ENCODE measurements at places on chromosomes 2 and 18.
A peak's percentile ranks its signal among the peaks of the same experiment; 100 is the strongest.

- DNase-seq, result no peak
These were observed 22.7 kb downstream of the TMEM87B start for GRCh38 chr2:112077814-112078213.

- no peak for DNase-seq
These were observed 138.8 kb downstream of the BCL11A start for GRCh38 chr2:60414495-60415138.

DNA sequence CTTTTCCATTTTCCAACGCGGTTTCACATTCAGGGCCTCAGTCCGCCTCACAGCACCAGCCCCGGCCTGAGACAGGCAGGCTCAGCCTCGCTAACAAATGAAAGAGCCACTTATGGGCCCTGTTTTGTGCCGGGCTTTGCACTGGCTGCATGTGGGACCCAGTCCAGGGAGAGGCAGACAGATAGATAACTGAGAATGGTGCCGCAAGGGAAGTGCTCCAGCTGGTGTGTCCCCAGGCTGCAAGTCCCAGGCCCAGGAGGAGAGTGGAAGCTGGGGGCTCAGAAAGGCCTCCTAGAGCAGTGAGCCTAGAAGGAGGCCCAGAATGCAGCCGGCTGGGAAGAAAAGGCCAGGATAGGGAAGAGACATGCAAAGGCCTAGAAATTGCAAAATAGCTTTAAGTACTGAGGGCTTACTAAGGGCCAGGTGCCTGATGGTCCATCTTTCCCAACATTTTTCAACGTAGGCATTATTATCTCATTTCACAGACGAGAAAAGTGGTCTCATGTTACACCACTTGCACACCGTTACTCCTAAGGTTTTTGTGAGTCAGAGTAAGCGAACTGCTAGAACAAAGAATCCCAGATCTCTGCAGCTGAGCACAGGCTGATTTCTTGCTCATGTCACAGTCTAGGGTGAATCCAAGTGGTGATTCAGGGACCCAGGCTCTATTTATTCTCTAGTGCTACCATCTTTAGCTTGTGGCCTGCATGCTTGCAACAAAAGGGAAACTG lies 26.0 kb downstream of the ADRA2B start:
- DNase-seq, result no peak

DNA sequence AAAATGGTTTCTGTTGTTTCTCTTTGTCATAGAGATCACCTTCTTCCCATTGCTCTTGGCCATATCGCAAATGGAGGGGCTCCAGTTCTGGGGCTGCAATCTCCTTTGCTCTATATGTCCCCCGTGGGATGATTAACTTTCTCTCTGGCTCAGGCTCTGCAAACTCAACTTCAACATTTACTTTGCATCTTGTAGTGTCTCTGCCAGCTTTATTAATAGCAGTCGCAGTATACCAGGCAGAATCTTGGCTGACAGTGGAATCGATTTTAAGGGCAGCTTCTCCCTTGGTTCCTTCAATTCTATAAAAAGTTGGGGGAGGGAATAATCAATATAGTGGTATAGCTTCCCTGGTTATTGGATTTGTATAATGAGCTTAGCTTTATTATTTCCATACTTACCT lies 30.5 kb downstream of the TTN start:
- DNase-seq, result no peak

- DNase-seq, result no peak
These were observed 501.2 kb upstream of the LRRTM4 start for GRCh38 chr2:78023356-78023755.

- DNase-seq, result no peak
These were observed 213.2 kb downstream of the HDAC4 start for GRCh38 chr2:239187464-239188253.

DNA sequence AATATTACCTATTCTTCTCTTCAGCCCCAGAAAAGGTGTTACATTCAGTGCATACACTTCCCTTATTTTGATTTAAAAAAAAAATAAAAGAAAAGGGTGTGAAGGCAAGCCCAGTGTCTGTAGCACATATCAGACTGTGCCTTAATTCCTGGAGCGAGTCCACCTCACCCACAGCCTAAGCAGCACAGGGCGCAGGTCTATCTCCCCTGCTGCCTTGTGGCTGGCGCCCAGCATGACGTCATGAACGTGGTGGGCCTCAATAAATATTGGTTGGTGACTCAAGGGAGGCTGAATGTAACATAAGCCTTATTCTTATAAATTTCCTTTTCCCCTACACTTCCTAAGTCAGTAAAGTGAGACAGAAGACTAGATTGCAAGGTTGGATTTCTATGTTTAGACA lies 26.4 kb downstream of the ST3GAL5 start:
- no peak for DNase-seq

GRCh38 chr2:66201242-66201641 lies 233.7 kb upstream of the MEIS1 start:
- no peak for DNase-seq

- no peak for DNase-seq
These were observed 84.0 kb downstream of the KIAA1328 start for GRCh38 chr18:36912887-36913286.

DNA sequence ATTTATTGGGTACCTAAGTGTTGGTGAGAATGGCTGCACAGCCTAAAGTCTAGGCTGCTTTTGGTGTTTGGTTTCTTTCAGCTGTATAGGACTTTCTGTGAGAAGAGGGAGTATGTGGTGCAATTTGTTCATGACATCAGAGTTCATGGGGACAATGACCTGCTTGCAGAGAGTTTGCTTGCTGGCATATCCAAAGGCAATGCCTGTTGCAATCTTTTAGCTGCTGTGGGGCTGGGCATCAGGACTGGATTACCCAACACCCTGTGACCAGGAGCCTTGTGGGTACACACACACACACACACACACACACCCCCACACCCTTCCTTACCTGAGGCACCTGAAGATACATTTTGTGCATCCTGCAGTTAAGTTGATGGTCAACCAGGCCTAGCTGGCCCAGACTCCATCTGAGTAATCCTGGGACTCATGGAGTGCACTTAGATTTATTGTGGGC lies 68.4 kb downstream of the LIPG start:
- DNase-seq, result no peak

GRCh38 chr2:163755366-163755765 lies 19.6 kb upstream of the FIGN start:
- DNase-seq, result no peak

DNA sequence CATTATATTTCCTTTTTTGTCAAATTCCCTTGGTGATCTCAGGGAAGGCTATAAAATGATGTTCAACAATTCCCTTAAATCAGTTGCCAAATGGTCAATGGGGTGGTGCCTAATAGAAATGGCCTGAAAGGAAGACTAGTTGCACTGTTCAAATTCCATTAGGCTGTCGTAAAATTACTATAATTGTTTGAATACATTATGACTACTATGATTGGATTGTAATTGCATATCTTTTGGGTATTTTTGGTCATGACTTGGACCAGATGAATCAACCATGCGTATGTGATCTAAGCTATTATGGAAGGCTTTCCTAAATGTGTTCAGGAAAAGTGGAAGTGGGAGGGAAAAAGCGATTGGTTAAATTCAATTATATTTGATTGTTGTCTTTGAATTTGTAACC lies 41.3 kb upstream of the KCNE4 start:
- no peak for DNase-seq

DNA sequence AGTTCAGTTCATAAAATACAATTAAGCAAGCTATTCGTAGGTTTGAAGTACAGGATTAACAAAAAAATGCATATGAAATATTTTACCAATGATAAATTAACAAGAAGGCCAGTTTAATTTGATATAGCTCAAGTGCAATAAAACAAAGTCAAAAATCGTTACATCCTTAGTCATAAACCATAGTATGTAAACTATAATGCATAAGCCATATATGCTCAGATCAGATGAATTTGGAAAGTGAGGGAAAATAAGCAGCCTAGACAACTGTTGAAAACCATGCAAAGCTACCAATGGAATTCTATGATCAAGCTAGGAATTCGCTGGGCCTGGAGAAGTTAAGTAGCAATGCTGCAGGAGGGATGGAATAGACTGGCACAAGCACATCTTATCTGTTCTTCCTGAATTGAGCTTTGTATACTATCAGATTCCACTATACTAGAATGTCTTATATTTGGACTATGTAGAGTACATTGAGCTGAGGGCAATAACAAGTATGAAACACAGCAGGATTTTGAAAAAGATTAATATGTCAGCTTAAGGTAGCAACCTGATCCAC lies 682.0 kb downstream of the IRS1 start:
- no peak for DNase-seq

GRCh38 chr2:3296182-3296972 lies 81.2 kb downstream of the EIPR1 start:
- DNase-seq, result no peak

DNA sequence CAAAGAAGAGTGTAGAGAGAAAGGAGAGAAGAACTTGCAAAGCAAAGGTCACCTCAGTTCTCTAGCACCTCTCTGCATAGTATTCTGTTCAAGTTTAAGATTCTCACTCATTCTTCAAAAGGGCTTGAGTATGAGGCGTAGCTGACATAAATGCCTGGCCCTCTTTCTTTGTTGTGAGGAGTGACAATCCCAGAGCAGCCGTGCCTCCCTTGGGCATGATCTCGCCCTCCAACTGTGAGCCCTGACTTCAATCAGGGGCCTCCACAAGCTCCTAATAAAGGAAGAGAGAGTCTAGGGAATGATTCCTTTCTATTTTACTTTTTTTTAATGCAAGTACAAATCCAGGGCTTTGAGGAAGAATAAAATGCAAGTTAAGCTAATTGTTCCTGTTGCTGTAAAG lies 402.7 kb downstream of the LRP1B start:
- DNase-seq, result no peak

DNA sequence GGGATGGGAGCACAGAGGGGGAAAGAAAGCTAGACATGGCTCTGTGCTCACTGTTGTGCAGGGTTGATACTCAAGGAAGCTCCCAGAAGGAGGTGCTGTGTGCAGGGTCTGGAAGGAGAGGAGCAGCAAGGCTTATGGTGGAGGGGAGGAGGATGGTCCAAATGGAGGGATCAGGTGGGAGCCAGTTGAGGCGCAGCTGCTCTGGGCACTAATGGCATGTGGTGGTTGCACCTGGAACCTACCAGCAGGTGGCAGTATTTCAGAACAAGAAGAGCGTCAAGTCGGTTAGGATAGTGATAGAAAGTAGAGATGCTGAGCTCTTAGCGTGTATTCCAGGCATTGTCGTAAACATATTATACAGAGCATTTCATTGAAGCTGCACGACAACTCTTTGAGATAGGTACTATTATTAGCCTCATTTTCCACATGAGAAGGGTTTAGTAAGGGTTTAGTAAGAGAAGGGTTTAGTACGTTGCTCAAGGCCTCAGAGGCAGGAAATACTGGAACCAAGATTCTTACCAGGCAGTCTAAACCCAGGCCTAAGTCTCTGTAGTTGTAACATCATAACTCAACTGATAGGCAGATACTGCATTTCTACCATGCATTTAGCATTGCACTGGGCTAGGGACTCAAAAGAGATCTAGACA lies 223.7 kb downstream of the CYP26B1 start:
- peak; percentile 6 for DNase-seq

- no peak for DNase-seq
These were observed 4.0 kb upstream of the INPP1 start for GRCh38 chr2:190339394-190339793.

DNA sequence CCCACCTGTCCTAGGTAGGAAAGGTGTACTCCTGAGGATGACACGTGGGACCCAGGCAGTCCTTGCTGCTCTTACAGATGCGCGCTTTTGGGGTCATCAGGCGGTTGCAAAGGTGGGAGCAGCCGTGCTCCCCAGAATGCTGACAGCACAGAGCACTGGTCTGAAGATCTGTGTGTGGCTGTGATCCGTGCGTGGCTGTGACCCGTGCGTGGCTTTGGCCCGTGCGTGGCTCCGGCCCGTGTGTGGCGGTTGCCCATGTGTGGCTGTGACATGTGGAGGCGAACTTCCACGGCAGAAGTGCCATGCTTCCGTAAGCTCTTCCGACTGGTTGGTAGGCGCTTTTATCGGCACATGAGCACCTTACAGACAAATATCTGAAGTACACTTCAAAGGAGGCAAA lies 270.0 kb downstream of the AGAP1 start:
- no peak for DNase-seq

GRCh38 chr18:26051843-26052242 lies 38.6 kb downstream of the SS18 start:
- DNase-seq, result peak; percentile 8

DNA sequence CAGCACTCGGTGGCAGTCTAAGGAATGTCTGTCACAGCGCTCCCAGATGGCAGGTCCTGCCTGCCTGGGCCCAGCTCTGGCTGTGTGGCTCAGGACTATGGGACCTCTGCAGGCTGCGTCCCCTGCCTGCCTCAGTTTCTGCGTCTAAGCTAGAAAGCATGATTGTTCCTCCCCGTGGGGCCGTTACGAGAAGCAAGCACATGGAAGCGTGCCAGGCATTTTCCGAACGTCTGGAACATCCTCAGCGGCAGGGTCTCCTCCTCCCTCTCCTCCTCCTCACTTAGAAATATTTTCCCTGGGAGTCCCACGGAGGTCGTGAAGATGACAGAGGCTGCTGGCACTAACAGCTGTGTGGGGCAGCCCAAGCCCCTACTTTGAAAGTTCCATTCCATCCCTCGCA lies 43.3 kb downstream of the LRRFIP1 start:
- no peak for DNase-seq

- no peak for DNase-seq
These were observed 27.1 kb upstream of the MAP3K20 start for GRCh38 chr2:173048522-173048896.

GRCh38 chr2:19462256-19462645 lies 103.8 kb upstream of the OSR1 start:
- no peak for DNase-seq

GRCh38 chr2:120012363-120012762 lies 514 bp upstream of the EPB41L5 start:
- no peak for DNase-seq

GRCh38 chr2:85400541-85401463 lies 9.4 kb downstream of the CAPG start:
- no peak for DNase-seq

GRCh38 chr2:224426656-224427055 lies 24.7 kb upstream of the FAM124B start:
- DNase-seq, result no peak

DNA sequence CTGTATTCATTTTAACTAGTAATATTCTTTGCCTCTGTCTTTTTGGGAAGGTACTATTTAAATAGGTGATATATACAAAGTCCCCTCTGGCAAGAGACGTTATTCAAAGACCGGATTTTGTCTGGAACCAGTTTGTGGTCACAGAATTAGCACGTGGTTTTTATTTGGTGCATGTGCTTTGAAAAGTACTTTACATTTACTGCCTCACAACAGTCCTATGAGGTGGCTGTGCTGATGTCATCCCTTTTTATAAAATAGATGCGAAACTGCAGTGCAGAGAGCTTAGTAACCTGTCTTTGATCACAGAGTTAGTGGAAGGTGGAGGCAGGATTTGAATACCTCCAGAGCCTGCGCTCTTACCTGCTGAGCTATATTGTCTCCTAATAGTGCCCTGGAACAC lies 4.0 kb downstream of the LPIN1 start:
- no peak for DNase-seq

Data from NCI-H1417 treated with DMSO at 0.1 percent for 48 hours (cell line).